CD4-positive, alpha-beta memory T cell (primary cell): ENCODE measurements at places on chromosomes 5 and 9. TPM values are rescaled to one million over a fixed set of nuclear protein-coding genes. Genes with fewer than 3 reads are reported as not detected.

- peaks cover 6% of the 10 kb centered on the region for H3K4me1 ChIP-seq
- no peaks in the 10 kb centered on the region for H3K27me3 ChIP-seq
- DNase-seq: no peak
- no peak overlapping the region for H3K4me3 ChIP-seq
- no peaks in the 10 kb centered on the region for H3K36me3 ChIP-seq
- H3K27ac ChIP-seq: no peak overlapping the region
These were observed 103.1 kb upstream of the SLC44A1 start for GRCh38 chr9:105141146-105141975.

DNA sequence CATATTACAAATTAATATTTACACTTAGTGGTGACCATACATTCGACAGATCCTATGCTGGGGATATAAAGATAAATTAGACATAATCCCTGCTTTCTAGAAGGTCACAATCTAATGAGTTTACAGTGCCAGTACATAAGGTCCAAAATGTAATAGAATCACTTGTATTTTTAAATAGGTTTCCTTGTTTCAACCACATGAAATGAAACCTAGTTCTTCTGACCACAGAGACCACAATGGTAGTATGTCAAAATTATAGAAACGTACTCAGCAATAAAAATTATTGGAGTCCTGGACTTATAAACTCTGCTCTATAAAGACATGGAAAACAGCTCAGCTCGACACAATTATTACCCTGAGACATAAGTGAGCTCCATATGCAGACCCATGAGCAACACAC is 444.3 kb downstream of the SPOCK1 start:
- no peaks in the 10 kb centered on the region for H3K4me1 ChIP-seq
- no peaks in the 10 kb centered on the region for H3K36me3 ChIP-seq
- DNase-seq: no peak
- no peak overlapping the region for H3K4me3 ChIP-seq

GRCh38 chr5:169980418-169981053 is at the start of gene INSYN2B:
Gene INSYN2B (minus strand): TSS chr5:169980495. CDS start chr5:169883898, 96,597 bp downstream.
- DNase-seq: no peak
- H3K36me3 ChIP-seq: peaks cover 26% of the 10 kb centered on the region
- no peak within 1 kb of the TSS for H3K27ac ChIP-seq
- no peaks in the 10 kb centered on the region for H3K27me3 ChIP-seq

- H3K36me3 ChIP-seq: no peaks in the 10 kb centered on the region
- DNase-seq: no peak
- no peak overlapping the region for H3K27ac ChIP-seq
- no peak overlapping the region for H3K4me3 ChIP-seq
These were observed 10.4 kb downstream of the C9orf152 start for GRCh38 chr9:110197330-110198187.

Gene GZMA
- 28.2 TPM for total RNA-seq

GRCh38 chr5:55624841-55625588 is 87.1 kb downstream of the SLC38A9 start:
- DNase-seq: no peak
- no peak overlapping the region for H3K27ac ChIP-seq
- H3K4me1 ChIP-seq: no peaks in the 10 kb centered on the region
- no peaks in the 10 kb centered on the region for H3K36me3 ChIP-seq

DNA sequence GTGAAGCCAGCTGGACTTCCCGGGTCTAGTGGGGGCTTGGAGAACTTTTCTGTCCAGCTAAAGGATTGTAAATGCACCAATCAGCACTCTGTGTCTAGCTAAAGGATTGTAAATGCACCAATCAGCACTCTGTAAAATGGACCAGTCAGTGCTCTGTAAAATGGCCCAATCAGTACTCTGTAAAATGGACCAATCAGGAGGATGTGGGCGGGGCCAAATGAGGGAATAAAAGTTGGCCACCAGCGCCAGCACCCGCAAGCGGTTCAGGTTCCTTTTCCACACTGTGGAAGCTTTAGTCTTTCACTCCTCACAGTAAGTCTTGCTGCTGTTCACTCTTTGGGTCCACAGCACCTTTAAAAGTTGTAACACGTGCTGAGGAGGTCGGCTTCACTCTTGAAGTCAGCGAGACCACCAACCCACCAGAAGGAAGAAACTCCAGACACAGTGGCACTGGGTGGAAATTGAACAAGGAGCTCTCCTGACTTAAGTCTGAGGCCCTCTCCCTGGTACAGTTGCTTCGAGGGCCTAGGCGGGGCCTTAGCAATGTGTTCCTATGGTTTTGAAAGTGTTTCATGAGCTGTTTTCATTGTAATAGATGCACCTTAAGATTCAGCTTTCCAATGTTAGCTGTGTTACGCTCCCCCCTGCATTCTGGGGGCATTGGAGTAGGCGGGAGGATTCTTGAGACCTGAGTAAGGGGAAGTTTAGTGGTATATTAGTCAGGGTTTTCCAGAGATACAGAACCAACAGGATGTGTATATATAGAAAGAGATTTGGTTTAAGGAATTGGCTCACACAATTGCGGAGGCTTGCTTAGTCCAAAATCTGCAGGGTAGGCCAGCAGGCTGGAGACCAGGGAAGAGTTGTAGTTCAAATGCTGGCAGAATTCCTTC is 21.5 kb upstream of the MYO10 start:
- no peaks in the 10 kb centered on the region for H3K4me1 ChIP-seq
- H3K27me3 ChIP-seq: no peaks in the 10 kb centered on the region
- H3K36me3 ChIP-seq: no peaks in the 10 kb centered on the region
- H3K27ac ChIP-seq: no peak overlapping the region
- no peak overlapping the region for H3K4me3 ChIP-seq
- no peak for DNase-seq

- no peaks in the 10 kb centered on the region for H3K36me3 ChIP-seq
- H3K27me3 ChIP-seq: no peaks in the 10 kb centered on the region
- H3K4me1 ChIP-seq: no peaks in the 10 kb centered on the region
These were observed 32.3 kb upstream of the UBTD2 start for GRCh38 chr5:172315587-172316493.

- H3K4me3 ChIP-seq: no peak overlapping the region
- DNase-seq: no peak
- no peaks in the 10 kb centered on the region for H3K27me3 ChIP-seq
- no peak overlapping the region for H3K27ac ChIP-seq
- H3K4me1 ChIP-seq: no peaks in the 10 kb centered on the region
These were observed 73.0 kb upstream of the SLC25A51 start for GRCh38 chr9:37976714-37977477.

- H3K4me3 ChIP-seq: no peak overlapping the region
- H3K4me1 ChIP-seq: peaks cover 14% of the 10 kb centered on the region
- H3K36me3 ChIP-seq: no peaks in the 10 kb centered on the region
- no peaks in the 10 kb centered on the region for H3K27me3 ChIP-seq
These were observed 1.5 kb downstream of the ARHGAP26 start for GRCh38 chr5:142771666-142772065.

- no peak for DNase-seq
- no peaks in the 10 kb centered on the region for H3K36me3 ChIP-seq
- no peak overlapping the region for H3K27ac ChIP-seq
- no peaks in the 10 kb centered on the region for H3K4me1 ChIP-seq
- H3K4me3 ChIP-seq: no peak overlapping the region
- H3K27me3 ChIP-seq: no peaks in the 10 kb centered on the region
These were observed 73.8 kb downstream of the AMBP start for GRCh38 chr9:114004221-114004716.

Gene LRRC19
- not detected for total RNA-seq

DNA sequence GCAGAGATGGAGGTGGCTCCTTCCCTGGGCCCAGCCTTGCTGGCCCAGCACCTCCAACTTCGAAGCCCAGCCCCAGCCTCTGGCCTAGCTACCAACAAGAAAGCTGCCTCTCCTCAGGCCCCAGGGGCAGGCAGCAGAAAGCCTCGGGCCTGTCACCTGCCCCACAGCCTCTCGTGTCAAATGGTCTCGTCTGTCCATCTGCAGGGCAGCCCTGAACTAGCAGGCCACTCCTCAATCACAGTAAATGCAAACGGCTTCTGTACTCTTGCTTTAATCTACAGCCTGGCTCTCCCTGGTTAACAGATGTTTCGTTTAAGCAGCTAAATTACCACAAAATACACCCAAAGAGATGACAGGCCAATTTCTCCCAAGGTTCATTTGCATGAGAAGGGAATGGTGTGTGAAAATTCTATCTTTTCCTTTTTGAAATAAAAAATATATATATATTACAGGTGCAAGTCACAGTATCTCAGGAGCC is 21.5 kb downstream of the VAV2 start:
- H3K27ac ChIP-seq: no peak overlapping the region
- no peaks in the 10 kb centered on the region for H3K36me3 ChIP-seq
- H3K4me1 ChIP-seq: no peaks in the 10 kb centered on the region
- H3K27me3 ChIP-seq: no peaks in the 10 kb centered on the region
- no peak for DNase-seq

DNA sequence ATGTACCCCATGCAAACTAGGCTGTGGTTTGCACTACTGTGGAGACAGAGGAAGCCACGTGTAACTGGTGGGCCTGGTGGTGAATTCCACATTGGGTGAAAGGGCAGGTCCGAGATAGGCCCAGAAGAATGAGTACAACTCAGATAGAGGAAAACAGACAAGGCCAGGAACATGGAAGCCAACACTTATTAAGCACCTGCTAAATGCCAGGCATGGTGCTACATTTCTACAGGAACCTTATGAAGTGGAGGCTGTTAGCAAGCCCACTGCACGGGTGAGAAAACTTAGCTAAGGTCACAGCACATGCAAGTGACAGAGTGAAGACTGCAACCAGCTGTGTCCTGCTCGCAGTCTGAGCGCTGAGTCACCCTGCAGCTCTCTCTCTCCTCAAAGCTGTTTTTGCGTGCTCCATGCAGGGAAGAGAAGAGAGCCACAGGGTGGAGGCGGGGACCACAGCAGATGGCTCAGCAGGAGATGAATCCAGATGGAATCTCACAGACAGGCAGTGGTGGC is 65.5 kb upstream of the SPTLC1 start:
- no peaks in the 10 kb centered on the region for H3K27me3 ChIP-seq
- no peaks in the 10 kb centered on the region for H3K4me1 ChIP-seq
- no peak for DNase-seq
- H3K36me3 ChIP-seq: no peaks in the 10 kb centered on the region
- H3K27ac ChIP-seq: no peak overlapping the region

Gene FOXI1
- total RNA-seq: not detected

Gene LCN15
- total RNA-seq: not detected

Gene COL23A1
- 0.17 TPM for total RNA-seq

DNA sequence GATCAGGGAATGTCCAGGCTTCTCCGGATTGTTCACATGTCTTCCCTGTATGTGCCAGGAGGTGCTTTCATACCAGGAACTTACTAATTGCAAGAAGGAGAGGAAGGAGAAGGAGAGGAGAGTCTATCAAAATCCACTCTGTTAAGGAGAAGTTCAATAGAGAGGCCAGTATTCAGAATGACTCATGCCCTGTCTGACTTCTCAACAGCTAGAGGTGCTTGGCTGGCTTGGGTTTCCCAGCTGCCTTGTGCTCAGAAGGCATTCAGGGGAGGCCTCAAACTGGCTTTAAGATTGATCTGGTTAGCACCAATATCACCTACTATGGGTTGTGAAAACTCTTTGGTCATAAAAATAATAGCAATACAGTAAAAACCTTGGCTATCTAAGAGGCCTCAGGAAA is 167.9 kb upstream of the GLRA1 start:
- no peaks in the 10 kb centered on the region for H3K27me3 ChIP-seq
- DNase-seq: no peak
- H3K4me1 ChIP-seq: no peaks in the 10 kb centered on the region

DNA sequence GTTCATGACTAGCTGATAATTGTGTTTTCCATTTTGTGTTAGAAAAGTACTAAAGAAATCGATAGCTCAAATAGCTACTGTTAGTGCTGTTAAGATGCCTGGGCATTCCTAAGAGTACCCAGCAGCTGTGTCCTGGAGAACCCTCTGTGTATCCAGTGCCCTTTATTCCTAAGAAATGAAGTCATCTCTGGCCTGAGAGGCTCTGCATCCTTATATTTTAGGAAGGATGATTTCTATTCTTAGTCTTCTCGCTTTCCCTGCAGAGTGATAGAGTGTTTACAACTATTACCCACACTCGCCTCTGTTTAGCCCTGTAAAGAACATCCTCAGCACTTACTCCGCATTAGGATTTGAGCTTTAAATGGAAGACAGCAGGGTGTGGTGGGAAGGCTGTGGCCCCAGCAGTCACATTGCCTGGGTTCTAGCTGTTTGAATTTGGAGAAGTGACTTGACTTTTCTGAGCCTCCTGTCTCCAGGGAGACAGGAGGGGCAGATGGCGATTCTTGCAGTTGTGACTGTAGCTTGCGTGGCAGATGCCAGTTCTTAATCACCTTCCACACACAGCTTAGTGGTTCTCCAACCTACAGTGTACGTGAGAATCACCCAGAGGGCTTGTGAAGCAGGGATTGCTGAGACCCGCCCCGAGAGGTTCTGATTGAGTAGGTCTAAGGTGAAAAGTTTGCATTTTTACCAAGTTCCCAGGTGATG is 177.2 kb upstream of the PITX1 start:
- no peak overlapping the region for H3K27ac ChIP-seq
- no peaks in the 10 kb centered on the region for H3K27me3 ChIP-seq
- H3K36me3 ChIP-seq: no peaks in the 10 kb centered on the region

GRCh38 chr9:76351006-76351405 is 43.2 kb downstream of the RFK start:
- no peak for DNase-seq
- H3K27me3 ChIP-seq: no peaks in the 10 kb centered on the region
- no peaks in the 10 kb centered on the region for H3K36me3 ChIP-seq
- H3K4me1 ChIP-seq: no peaks in the 10 kb centered on the region

DNA sequence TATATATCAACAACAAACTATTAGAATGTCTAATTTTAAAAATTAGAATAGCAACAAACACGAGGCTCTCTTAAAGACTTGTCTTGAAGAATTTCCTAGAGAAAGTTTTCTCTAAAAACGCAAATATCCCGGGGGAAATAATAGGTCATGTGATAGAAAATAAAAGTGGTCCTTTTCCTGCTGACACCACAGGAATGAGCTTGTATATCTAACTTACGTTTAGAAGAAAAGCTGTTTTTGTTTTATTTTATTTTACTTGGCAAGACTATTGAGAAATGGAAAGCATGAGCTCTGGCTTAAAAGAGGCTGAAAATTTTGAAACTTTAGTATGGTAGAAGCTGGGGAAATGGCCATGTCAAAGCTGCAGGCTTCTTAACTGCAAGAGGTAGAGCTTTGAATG is 465.0 kb downstream of the AGTPBP1 start:
- H3K36me3 ChIP-seq: no peaks in the 10 kb centered on the region
- no peak overlapping the region for H3K27ac ChIP-seq
- no peaks in the 10 kb centered on the region for H3K4me1 ChIP-seq
- H3K27me3 ChIP-seq: no peaks in the 10 kb centered on the region
- H3K4me3 ChIP-seq: no peak overlapping the region

Gene CACNA1B
- total RNA-seq: not detected
